ENCODE measurements at places on chromosomes 6 and 20.

DNA sequence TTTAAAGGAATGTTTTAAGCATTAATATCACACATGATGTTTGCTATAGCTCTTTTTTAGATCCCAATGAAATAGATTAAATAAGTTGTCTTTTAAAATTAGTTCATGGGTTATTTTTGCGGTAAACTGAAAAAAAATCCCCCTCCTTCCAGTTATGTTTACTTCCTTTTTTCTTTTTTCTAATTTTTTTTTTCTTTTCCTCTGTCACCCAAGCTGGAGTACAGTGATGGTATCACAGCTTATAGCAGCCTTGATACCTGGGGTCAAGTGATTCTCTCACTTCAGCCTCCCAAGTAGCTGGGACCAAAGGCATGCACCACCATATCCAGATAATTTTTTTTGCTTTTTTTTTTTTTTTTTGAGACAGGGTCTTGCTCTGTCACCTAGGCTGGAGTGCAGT, 17.8 kb upstream of the SCAF8 start:
- DNase-seq: no peak

DNA sequence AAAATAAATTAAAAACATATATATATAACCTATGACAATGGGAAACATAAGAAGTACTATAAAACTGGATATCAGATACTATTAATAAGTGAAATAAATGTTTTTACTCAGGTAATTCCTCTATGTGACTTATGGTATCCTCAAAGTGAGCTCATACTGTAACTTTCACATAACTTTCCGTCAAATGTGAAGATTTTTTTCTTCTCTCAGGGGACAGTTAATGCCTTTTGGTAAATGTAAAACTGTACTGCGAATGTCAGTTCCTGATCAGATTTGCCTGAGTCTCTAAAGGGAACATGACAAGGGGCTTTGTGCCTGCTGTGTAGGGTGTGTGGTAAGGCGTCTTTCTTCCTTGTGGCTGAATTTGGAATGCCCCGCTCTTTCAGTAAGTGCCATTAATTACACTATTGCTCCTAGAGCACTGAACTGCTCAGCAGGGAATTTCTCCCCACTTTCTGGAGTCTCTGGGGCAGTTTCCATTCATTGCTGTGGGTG, 271.8 kb downstream of the PRL start:
- no peak for DNase-seq

GRCh38 chr6:14316651-14317386, 199.2 kb downstream of the CD83 start:
- DNase-seq: peak; percentile 5

DNA sequence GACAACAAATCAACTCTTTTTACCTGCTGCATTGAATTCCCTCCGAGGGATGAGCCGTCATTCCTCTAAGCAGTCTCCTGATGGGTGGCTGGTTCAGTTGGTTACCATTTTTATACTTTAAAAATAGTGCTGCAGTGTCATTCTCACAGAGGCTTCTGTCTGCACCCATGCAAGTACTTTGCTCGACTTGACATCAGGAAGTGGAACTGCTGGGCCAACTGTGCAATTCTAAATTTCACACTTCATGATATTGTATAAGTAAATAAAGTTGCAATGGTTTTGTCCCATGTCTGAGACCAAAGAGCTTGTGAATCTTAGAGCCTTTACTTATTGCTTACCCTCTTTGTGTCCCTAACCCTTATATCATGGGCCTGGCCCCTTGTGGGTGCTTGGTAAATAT, 2.5 kb downstream of the BTN3A1 start:
- DNase-seq: no peak

DNA sequence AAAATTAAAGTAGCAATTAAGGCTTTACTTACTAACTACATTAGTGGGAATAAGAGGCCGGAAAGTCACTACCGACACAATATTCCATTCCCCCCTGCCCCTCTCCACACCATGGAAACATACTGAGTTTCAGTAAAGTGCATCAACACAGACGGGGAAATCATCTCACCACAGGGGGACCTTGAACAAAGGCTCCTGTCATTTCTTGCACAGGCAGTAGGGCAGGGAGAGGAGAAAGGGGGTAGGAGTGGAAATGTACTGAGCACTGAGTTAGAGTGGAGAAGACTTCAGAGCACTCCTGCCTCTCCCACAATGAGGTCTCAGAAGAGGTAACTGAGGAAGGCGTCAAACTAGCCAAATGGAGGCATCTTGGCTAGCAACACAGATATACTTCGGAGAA, 1426.9 kb upstream of the EYS start:
- DNase-seq: no peak

GRCh38 chr6:16128759-16129622, at the start of gene MYLIP:
MYLIP (plus strand) TSS chr6:16129086; CDS start chr6:16129323, 237 bp downstream.
- DNase-seq: peak; percentile 82

- DNase-seq: peak; percentile 29
Observed at GRCh38 chr6:140203661-140204147, 829.3 kb upstream of the CITED2 start.

- DNase-seq: no peak
Observed at GRCh38 chr20:57200882-57201695, 65.4 kb downstream of the BMP7 start.

DNA sequence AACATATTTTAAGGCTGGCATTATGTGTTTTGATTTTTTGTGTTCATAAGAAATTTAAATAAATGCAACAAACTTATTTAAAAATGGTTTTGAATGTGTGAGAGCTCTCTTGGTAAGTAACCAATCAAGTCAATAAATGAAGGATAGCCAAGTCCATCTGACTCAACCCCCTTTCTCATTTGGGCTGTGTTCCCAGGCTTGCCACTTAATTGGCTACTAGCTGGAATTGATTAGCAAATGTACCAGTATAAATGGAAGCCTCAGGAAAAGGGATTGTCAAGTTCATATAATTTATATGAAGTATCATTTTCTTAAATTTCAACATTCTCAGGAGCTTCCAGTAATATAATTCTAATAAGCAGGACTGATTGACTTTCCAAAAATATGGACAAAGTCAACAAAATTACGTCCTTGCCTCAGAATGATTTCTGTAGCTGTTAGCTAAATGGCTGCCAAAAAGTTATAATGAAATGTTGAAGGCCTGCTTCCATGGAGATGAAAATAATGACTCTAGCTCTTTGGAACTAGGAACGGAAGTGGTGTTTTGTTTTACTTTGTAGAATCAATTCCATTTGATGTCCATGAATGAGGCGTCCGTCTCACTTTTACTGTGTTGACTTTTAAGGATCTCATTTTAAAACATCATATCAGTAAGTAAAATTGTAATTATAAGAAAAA, 614.9 kb downstream of the CDH26 start:
- peak; percentile 81 for DNase-seq

- DNase-seq: no peak
Observed at GRCh38 chr6:4905826-4906225, 98.0 kb downstream of the RPP40 start.

GRCh38 chr20:4225745-4226144, 210.4 kb upstream of the RNF24 start:
- DNase-seq: no peak

- no peak for DNase-seq
Observed at GRCh38 chr6:41940759-41941279, 789 bp downstream of the CCND3 start.

- DNase-seq: no peak
Observed at GRCh38 chr6:144989319-144990107, 704.4 kb downstream of the UTRN start.

DNA sequence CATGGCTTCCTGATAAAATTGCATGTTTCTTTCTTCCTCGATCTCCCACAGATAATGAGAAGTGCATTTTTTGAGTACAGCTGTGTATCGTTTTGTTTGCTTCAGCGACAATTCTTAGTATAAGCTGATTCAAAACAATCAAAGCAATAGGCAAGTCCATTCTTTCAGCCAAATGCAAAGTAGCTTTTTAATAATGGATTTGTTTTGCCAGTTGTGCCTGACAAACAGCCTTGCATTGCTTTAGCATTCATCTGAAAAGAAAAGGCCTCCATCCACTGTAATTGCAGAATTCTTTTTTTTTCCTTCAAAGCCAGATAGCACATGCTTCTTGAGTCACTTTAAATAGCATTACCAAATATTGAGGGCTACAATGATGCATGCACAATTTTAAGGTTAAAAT, 32.0 kb downstream of the TTLL2 start:
- DNase-seq: no peak

All from NCI-H1092 (cell line).